Activated T-helper 1 cell treated with anti-CD3 and anti-CD28 coated beads, Interleukin-2, amount 50 U/mL, for 16 hours (primary cell): ENCODE measurements at places on chromosomes 1 and 21.
A peak's percentile ranks its signal among the peaks of the same experiment; 100 is the strongest.

- peak; percentile 26 for DNase-seq
These were observed 37.7 kb upstream of the KCNJ15 start for GRCh38 chr21:38219049-38219628.

DNA sequence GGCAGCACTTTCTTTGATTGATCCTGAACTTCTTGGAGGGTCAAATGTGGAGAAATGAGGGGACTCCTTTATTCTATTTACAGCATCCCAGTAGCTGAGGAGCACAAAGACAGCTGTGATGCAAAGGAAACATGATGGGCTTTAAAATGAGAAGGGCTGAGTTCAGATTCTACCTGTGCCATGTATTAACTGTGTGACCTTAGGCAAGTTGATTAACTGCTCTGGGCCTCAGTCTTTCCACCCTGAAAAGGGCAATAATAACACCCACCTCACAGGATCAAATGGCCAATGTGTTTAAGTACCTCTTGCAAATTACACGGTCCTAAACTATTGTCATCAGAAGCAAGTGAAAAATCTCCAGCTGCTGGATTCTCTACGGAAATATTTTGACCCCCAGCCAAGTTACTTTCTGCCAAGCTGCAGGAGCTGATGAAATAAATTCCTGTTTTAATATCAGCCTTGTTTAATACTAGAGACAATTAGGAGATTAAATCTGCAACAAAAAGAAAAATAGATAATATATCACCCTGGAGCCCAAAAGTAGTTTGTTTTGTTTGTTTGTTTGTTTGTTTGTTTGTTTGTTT is 15.7 kb downstream of the TMEM81 start:
- no peak for DNase-seq

GRCh38 chr1:96521994-96522760 is 199.4 kb upstream of the PTBP2 start:
- DNase-seq = no peak

DNA sequence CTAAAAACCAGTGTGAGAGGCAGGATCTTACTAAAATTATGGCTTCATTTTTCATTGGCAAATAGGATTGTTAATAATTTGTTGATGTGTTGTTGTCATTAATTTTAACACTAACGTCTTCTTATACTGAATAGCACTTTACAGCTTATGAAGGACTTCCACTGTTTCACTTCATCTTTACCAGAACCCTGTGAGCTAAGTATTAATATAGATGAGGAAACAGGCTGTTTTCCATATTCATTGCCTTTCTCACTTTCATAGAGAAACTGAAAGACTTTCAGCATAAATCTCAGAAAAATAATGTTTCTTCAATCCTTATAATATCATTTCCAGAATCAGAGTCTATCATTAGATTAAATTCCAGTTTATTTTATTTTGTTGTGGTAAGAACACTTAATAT is 8.5 kb downstream of the MAP10 start:
- DNase-seq = no peak

DNA sequence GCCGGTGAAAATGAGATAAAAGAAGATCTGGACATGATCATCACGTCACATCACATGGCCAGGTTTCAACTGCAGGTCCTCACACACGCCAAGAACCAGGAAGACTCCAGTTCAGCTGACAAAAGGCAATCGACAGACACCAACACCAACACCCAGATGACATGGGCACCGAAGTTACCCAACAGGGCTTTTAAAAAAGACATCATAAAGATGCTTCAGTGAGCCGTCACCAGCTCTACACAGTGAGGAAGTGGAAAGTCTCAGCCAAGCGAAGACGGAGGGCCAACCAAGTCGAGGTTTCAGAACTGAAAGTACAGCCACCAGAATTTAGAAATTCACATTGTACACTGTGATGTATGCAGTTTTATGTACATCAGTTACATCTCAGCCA is 154.3 kb upstream of the COL6A1 start:
- no peak for DNase-seq

GRCh38 chr1:53822931-53823330 is 15.2 kb downstream of the NDC1 start:
- no peak for DNase-seq

- DNase-seq = no peak
These were observed 60.7 kb upstream of the FMN2 start for GRCh38 chr1:240031009-240031408.
